AG08396 (cell line): ENCODE measurements at places on chromosomes 2 and 18.

- DNase-seq: no peak
Observed at GRCh38 chr2:14759082-14759481, 126.6 kb downstream of the LRATD1 start.

- DNase-seq: no peak
Observed at GRCh38 chr18:71388148-71388547, 1099.3 kb downstream of the SOCS6 start.

GRCh38 chr2:145155196-145155595, 635.3 kb upstream of the ZEB2 start:
- no peak for DNase-seq

GRCh38 chr2:61704364-61704763, 149.5 kb downstream of the FAM161A start:
- no peak for DNase-seq
